ENCODE measurements at places on chromosomes 7 and 10.

- no peak for DNase-seq
Measured at GRCh38 chr7:84022684-84023308, 171.8 kb downstream of the SEMA3A start.

- DNase-seq, result no peak
Measured at GRCh38 chr7:114901771-114902170, 20.1 kb upstream of the MDFIC start.

DNA sequence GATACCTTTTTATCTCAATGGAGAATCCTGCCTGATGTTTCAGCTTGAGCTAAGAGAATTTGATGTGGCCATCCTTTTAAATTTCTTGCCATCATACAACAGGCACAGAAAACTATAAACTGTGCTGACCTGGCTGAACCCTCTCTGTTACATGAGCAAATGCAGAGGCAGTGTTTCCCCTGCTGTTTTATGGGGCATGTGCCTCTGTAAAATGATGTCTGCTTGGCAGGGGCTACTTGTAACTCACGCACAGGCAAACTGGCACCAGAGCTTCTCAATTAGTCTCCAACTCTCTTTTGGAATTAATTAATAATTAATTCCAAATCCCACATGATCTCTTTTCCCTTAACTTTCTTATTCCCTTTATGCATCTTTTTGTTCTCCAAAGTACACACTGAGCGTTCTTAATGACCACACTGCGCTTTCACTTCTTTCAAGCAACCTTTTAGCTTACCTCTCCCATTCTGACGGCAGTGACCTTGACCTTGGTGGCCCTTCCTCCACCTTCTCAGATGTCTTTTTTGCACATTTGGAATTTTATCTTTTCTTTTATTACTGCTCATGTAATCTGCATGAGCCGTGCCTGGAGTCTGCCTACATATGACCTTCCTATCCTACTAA is 334.0 kb downstream of the PLXNA4 start:
- no peak for DNase-seq

GRCh38 chr10:96642973-96643372 is 56.2 kb upstream of the TM9SF3 start:
- no peak for DNase-seq

- DNase-seq, result no peak
Measured at GRCh38 chr7:156492170-156492569, 148.4 kb upstream of the RNF32 start.

- peak; percentile 83 for DNase-seq
Measured at GRCh38 chr10:72334825-72335393, 19.8 kb downstream of the DNAJB12 start.

DNA sequence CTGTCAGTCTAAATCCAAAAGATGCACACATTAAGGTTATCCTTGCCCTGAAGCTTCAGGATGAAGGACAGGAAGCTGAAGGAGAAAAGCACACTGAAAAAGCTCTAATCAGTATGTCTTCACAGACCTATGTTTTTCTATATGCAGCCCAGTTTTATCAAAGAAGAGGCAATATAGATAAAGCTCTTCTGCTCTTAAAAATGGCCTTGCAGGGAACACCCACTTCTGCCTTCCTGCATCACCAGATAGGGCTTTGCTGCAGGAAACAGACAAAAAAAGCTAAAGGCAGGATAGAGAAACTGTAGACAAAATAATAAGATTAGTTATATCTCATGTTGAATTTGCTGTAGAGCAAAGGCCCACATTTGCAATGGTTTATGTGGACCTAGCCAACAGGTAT is 14.9 kb upstream of the IFIT1B start:
- DNase-seq, result no peak

GRCh38 chr7:29859524-29860185 is 53.3 kb downstream of the WIPF3 start:
- DNase-seq, result no peak

GRCh38 chr10:3593611-3594010 is 191.4 kb downstream of the KLF6 start:
- DNase-seq, result no peak

DNA sequence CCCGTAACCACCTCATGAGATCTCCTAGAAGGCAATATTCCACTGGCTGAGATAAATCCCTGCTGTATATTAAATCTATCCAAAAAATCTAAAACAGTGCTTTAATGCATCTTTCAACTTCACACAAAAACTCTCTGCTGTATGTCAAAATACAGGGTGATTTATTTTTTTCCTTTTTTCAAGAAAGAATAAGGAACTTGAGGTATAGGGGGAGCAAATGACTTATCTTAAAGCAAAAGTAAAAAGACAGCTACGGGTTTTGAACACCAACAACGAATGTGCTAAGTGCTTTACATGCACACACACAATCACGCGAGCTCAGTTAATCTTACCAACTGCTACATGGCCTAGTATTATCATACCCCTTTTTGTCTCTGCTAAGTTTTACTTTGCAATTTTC is 168.9 kb upstream of the PHF14 start:
- no peak for DNase-seq

- no peak for DNase-seq
Measured at GRCh38 chr7:931871-932650, 22.4 kb downstream of the ADAP1 start.

DNA sequence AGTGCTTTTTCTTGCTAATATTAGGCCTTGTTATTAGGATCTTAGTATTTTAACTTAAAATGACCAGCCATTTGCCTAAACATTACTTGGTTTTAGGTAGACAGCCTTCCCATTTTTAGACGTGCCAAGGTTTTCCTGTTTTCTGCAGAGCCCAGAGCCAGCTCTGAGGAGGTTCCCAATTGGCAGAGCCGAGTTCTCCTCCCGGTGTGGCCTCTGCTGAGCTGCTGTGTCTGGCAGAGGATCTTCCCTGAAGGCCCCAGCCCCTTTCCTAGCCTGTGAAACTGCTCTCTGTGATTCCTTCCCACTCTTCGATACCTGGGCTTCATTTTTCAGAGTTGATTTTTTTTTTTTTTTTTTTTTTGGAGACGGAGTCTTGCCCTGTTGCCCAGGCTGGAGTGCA is 91.4 kb downstream of the EEPD1 start:
- DNase-seq, result no peak

DNA sequence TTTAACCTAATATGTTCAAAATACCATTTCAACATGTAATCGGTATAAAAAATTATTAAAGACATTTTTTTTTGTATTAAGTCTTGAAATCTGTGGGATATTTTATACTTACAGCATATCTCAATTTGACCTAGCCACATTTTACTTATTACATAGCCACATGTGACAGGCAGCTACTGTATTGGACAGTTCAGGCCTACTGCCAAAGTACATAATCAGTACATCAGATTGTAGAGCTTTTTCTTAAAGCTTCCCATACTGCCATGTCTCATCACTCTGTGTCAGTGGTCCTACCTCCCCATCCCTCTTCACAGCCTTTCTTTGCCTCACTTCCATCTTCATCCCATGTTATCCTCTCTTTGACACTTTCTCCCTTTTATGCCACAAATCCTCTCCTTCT is 43.0 kb downstream of the LOXL4 start:
- DNase-seq, result no peak

DNA sequence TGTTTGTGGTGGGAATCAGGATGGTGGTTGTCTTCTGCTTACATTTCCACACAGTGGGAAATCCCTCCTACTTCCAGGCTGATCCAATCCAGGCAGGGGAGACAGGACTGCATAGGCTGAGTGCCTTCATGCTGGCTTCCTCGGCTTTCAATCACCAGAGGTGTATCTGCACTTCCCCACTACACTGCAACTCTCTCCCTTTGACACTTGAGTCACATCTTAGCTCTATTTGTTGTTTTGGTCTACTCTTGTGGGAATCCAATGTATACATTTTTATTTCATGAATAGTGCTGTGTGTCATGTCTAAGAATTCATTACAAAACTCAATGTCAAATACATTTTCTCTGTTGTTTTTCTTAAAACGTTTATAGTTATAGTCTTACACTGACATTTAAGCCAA is 735.6 kb downstream of the XPNPEP1 start:
- DNase-seq, result no peak

- peak; percentile 18 for DNase-seq
Measured at GRCh38 chr7:50595491-50596102, 30.4 kb upstream of the DDC start.

DNA sequence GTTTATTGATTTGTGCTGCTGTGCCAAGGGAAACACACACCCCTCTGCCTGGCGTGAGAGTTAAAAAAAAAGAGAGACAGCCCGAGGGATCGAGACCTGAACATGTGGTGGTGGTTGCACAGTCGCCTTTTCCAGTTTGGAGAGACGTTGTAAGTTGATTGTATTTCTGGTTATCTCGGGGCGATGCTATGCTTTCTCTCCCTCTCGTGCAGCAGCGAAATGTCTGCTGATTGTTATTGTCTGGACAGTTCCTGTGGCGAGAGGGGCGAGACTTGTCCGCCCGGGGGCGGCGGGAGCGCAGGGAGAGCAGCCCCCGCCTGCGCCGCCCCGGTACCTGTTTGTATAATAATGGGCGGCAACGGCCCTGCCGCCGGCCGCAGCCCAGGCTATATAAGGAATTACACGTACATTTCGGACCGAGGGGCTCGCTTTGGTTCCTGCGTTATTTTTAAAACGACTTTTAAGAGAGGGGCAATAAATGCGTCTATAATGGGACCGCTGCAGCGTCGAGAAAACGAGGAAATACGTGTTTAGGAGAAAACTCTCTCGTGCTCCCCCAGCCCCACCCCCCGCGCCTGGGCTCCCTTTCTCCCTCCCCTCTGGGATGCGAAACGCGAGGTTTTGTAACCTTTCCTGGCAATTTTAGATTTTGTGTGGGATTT is 1.7 kb downstream of the ZEB1 start:
- DNase-seq, result no peak

- DNase-seq, result no peak
Measured at GRCh38 chr7:104950754-104951153, 63.3 kb upstream of the KMT2E start.

- DNase-seq, result no peak
Measured at GRCh38 chr7:94394109-94394436, 622 bp upstream of the COL1A2 start.

DNA sequence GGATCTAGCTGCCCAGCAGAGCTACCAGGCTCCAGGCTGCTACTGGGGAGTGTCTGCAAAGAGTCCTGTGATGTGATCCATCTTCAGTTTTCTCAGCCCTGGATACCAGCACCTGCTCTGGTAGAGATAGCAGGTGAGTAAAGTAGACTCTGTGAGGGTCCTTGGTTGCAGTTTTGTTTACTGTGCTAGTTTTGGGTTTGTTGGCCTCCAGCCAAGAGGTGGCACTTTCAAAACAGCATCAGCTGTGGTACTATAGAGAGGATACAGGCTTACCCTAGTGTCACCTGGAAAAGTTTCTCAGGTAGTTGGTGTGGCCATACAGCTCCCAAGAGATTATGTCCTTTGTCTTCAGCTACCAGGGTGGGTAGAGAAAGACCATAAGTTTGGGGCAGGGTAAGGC is 56.3 kb downstream of the MTERF1 start:
- no peak for DNase-seq

DNA sequence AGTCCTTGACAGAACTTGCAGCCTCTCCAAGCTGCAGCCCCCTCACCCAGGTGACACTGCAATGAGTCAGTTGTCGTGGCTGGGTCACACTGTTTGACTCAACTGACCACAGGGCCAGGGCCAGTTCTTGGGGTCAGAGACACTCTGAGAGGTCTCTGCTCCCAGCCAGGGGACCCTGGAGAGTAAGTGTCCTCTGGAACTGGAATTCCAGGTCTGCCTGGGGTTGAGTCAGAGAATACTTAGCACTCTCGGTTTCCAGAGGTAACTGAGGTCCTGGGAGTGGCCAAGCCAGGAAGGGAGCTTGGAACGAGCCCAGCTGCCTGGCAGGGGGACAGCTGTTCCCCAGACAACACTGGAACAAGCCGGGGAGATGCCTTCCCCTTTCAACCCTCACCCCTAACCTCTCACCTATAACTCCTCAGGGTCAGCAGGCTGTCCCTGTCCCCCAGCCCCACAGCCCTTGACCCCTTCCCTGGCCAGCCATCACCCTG is 2.2 kb upstream of the MYL10 start:
- DNase-seq, result no peak

- no peak for DNase-seq
Measured at GRCh38 chr7:149496642-149497391, 792 bp downstream of the ZNF746 start.

DNA sequence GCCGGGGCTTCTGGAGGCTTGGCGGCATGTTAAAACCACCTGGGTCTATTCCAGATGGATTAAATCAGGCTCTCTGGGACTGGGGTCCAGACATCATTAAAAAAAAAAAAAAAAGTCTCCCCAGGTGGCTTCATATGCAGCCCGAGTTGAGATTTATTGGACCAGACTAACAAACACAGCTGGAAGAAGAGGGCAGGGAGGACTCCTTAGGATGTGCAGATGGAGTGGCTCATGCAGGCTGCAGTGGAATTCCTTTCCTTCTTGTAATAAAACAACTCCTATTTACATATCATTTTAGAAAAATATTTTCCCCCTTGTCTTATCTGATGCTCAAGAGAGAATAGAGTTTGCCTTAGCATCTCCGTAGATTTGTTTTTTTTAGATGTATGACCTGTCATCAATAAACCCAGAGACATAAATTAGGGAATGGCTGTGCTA is 238.1 kb downstream of the CAMK1D start:
- no peak for DNase-seq

- DNase-seq, result no peak
Measured at GRCh38 chr7:143269251-143269650, 6.0 kb downstream of the GSTK1 start.

DNA sequence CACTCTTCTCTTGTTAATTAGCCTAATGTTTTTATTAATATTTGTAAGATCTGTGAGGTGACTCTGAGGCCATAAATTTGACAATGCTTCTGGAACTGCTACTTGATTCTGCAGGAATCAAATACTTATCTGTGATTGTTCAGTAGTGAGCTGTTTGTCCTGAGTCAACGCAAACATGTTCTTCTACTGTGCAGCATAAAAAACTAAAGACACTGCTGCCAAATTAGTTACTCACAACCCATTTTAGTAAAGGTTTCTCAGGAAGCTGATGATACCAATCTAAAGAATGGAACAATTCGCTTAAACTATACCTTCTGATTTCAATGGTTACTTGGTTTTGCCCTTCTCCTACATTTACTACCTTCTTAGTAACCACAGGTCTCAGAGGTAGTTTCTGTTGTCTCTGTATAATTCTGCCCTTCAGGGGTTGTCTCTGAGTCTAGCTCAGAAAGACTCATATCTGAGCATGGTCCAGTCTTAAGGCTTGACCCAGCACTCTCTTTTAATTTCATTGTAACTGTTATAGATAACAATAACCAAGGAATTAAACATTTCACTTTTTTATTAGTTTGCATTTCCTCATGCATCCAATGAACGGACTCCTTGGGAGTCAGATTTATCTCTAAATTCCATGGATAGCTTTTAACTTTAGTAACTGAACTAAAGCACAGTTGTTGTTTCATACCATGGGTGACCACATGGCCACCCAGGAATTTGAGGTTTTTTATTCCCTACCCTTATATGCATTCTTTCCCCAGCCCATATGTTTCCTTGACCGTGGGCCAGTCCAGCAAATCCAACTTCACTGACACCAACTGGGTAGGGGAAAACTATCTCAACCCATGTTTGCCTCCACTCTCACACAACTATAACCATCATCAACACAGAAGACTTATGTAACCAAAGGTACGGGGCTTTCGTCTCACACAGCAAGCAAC is 309.5 kb upstream of the TEX47 start:
- no peak for DNase-seq

All from CMK (cell line).